ENCODE measurements at places on chromosomes 7 and 10.

DNA sequence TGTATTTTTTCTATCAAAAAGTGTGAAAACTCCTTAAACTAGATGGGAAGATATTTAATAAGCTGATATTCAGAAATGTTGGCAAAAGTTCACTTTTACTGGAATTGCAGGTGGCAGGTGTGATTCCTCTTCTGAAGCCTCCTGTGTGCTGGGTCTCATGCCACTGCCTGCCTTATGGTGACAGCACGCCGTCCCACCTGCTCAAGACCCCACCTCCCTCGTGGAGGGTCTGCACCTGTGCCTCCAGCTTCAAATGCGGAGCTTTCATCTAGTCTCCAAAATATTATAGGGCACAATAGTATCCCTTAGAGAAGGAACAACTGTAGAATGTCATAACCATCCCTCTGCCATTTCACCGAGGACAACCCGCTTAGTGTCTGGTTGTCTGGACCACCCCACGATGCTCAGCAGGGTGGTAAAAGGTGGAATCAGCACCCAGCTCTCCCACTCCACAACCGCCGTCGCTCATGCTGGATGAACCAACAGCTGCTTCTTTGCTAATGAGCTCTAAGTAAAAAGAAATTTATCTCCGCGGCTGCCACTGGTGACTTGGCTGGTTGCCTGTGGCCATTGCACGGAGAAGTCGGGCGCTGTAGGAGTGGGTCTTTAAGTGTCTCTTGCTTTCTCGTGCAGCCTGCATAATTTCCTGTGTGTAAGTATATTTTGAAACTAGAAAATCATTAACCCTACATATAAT, 119.3 kb upstream of the TCERG1L start:
- DNase-seq = no peak

DNA sequence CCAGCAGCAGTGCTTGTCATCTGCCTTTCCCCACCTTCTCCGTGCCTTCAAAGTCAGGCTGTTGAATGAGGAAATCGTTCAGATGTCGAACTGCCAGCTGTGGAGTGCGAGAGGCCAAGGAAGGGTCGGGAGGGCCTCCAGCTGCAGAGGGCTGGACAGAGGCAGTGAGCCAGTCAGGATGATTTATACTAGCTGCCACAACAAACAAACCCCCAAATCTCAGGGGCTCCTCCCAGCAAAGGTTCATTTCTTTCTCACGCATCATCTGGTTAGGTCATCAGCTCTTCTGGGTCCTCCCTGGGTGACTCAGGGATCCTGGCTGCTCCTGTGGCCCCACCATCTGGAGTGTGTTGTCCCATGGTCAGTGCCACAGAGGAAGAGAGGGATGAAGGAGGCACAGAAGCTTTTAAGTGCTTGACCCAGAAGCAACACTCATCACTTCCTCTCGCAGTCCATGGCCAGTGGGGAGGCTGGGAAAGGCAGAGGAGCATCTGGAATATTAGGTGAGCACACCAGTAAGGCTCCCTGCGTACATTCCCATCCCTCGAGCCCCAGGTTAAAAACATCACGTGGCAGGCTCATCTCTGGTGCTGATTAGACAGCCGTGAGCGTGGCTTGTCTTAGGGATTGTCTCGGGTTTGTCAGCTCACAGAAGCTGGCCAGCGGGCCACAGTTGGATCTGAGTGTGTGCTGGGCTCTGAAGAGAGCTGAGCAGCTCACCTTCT, 140.7 kb downstream of the RGS10 start:
- DNase-seq = no peak

DNA sequence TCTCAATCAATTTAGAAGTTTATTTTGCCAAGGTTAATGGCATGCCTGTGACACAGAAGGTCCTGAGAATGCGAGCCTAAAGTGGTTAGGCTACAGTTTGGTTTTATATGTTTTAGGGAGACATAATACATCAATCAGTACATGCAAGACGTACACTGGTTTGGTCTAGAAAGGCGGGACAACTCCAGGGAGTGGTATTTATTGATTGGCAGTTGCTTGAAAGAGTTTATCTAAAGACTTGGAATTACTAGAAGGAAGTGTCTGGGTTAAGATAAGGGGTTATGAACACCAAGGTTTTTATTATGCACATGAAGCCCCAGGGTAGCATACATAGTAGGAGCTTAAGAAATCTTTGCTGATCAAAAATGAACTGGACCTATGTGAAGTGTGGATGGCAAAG, 21.5 kb downstream of the NPVF start:
- DNase-seq = no peak

DNA sequence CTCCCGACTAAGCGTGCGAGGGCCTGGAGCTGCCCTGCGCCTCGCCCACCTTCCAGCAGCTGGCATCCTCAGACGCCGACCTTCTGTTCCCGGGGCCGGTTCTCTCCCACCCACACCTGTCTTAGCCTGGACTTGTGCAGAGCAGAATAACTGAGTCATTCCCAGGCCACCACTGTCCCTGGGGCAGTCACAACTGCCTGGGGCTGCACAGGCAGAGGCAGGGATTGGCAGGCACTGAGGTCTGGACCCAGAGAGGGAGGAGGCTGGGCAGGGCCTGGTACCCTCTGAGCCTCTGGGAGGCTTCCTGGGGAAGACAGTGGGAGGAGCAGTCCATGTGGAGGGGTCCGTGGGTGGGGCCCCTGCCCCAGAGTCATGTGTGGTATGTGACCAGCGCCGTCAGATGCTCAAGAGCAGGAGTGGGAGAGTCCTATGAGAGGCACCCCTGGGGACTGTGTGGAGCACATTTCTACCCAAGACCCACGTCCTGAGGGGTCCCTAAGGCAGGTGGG, 74.3 kb downstream of the NKX6-2 start:
- no peak for DNase-seq

GRCh38 chr7:12139416-12139815, 71.7 kb upstream of the TMEM106B start:
- DNase-seq = no peak

- no peak for DNase-seq
These were observed 5.4 kb upstream of the FIS1 start for GRCh38 chr7:101250324-101250723.

GRCh38 chr7:129252128-129252527, 27.3 kb downstream of the AHCYL2 start:
- DNase-seq = no peak

DNA sequence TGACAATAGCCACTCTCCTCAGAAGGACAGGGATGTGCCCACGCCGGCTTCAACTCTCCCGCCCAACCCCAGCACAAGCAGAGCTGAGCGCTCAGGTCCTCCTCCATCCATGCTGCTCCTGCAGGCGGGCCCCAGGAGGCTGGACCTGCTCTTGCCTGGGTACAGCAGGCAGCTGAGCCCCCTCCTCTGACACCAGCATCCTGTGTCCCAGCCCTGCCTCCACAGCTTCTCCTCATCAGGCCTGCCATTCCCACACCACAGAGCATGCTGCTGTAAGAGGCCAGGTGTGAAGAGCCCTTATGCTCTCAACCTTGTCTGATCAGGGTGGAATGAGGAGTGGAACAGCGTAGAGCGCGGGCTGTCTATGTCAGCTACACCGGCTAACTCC, 302.2 kb downstream of the PTPRN2 start:
- DNase-seq = no peak

DNA sequence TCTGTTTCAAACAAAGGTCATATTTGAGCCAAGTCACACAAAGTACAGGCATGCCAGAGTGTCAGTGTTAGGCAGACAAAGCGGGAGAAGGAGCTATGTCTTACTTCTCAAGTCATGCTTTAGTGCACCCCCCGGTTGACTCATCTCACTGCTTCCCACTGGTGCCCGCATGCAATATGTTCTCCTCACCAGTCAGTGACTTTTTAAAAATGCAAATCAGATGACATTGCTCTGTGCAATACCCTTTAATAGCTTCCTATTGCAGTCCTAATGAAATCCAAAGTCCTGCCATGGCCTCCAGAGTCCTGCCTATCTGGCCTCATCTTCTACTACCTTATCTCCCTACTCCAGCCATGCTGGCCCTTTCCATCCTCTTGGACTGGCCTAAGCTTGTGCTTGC, 429.1 kb downstream of the ACTR3B start:
- no peak for DNase-seq
